ENCODE measurements at places on chromosomes 5 and 9. TPM values are rescaled to one million over a fixed set of nuclear protein-coding genes. Genes with fewer than 3 reads are reported as not detected.

MLANA gene
- not detected for total RNA-seq

FBP1 gene
- total RNA-seq: 0.50 TPM

SPATA31E1 gene
- not detected for total RNA-seq

DNA sequence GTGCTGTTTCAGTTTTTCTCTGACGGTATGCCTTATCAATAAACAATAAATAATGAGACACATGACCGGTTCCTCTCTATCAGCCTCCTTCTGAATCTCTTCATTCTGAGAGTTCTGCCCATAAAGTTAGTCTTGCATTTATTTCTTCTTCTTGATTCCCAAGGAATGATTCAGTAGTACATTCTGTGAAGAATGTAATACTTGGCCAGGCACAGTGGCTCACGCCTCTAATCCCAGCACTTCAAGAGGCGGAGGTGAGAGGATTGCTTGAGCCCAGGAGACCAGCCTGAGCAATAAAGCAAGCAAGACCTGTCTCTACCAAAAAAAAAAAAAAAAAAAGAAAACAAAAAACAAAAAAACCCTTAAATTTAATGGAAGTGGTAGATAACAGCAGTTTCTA is 53.9 kb downstream of the PAM start:
- H3K4me3 ChIP-seq: no peak overlapping the region
- H3K27me3 ChIP-seq: no peaks in the 10 kb centered on the region
- no peak overlapping the region for H3K27ac ChIP-seq
- no peak for ATAC-seq

GRCh38 chr5:68557162-68557936 is 341.8 kb downstream of the PIK3R1 start:
- H3K27me3 ChIP-seq: no peaks in the 10 kb centered on the region
- H3K4me3 ChIP-seq: no peak overlapping the region
- H3K27ac ChIP-seq: no peak overlapping the region
- H3K36me3 ChIP-seq: no peaks in the 10 kb centered on the region

GRCh38 chr5:59064293-59064692 is 481.4 kb downstream of the RAB3C start:
- no peaks in the 10 kb centered on the region for H3K27me3 ChIP-seq
- ATAC-seq: no peak
- H3K4me3 ChIP-seq: no peak overlapping the region

GRCh38 chr5:77168879-77169244 is 41.6 kb upstream of the PDE8B start:
- ATAC-seq: no peak
- H3K4me3 ChIP-seq: no peak overlapping the region
- H3K27ac ChIP-seq: no peak overlapping the region
- peaks cover 4% of the 10 kb centered on the region for H3K27me3 ChIP-seq
- no peaks in the 10 kb centered on the region for H3K4me1 ChIP-seq
